ENCODE measurements at places on chromosomes 4 and X.
A peak's percentile ranks its signal among the peaks of the same experiment; 100 is the strongest.

DNA sequence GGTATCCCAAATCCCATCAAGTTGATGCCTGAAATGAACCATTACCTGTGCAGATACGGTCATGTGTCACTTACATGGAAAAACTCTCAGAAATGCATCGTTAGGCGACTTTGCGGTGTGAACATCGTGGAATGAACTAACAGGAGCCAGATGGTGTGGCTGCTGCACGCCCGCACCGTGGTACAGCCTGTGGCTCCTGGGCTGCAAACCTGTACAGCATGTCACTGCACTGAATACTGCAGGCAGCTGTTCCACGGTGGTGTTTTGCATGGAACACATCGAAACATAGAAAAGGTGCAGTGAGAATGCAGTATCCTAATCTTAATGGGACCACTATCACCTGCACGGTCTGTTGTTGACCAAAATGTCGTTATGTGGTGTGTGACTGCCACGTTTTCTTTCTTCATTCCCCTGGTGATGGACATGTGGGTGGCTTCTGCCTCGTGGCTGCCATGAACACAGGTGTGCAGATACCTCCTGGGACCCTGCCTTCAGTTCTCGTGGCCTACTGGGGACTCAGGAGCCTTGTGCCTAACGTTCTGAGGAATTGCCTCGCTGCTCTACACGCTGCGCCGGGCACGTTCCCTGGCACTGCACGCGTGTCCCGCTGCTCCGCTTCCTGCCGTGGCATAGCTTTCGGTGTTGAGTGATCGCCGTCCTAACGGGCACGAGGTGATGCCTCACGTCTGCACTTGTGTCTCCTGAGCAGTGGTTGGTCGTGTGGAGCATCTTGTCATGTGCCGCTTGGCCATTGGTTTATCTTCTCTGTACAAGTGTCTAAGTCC lies 18.5 kb downstream of the MAEA start:
- DNase-seq, result no peak

- DNase-seq, result no peak
These were observed 89.6 kb upstream of the MAD2L1 start for GRCh38 chr4:120156120-120156718.

DNA sequence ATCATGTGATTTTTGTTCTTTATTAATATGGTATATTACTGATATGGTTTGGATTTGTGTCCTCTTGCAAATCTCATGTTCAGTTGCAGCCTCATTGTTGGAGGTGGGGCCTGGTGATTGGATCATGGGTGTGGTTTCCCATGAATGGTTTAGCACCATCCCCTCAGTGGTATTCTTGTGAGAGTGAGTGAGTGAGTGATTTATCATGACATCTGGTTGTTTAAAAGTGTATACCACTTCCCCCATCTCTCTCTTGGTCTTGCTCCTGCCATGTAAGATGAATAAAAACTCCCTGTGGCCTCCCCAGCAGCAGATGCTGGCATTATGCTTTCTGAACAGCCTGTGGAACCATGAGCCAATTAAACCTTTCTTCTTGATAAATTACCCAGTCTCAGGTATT lies 111.5 kb downstream of the TAB3 start:
- DNase-seq, result no peak

DNA sequence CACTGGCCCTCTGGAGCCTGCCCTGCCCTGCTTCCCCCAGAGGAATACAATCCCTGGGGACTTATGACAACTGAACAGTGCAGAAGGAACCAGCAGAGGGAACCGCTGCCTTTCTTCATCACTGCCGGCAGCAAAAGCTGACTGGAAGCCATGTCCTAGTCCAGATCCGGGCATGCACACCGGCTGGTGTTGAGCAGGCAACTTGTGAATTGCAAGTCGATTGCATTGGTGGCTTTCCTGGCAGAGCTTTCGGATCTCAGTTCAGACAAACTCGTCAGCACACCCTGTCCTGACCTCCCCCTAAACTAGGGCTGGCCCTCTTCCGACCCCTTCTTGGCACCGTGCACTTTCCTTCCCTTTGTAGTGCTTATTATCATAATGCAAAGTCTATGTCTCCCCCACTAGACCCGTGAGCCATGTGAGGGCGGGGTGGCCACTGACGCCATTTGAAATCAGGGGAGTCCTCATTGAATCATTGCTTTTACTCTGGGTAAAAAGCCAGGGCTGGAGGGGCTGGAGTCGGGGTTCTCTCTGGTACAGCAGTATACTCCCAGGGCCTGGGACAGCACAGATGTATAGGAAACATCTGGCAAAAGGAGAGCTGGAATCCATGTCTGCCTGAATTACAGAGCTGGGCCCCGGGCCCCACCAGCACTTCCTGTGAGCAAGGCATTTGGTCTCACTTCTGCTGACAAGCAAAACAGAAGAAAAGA lies 1.8 kb downstream of the ARHGAP4 start:
- DNase-seq, result no peak

GRCh38 chr4:158769175-158769921 lies 522 bp downstream of the FNIP2 start:
- peak; percentile 0 for DNase-seq
